ENCODE measurements at places on chromosomes 7 and 10.

- no peak for DNase-seq
These were observed 198.2 kb downstream of the PPP1R9A start for GRCh38 chr7:95105627-95106026.

- DNase-seq: peak; percentile 67
These were observed 60.8 kb upstream of the NAMPT start for GRCh38 chr7:106345421-106346166.

GRCh38 chr7:16411391-16411790 is 9.9 kb downstream of the CRPPA start:
- no peak for DNase-seq

DNA sequence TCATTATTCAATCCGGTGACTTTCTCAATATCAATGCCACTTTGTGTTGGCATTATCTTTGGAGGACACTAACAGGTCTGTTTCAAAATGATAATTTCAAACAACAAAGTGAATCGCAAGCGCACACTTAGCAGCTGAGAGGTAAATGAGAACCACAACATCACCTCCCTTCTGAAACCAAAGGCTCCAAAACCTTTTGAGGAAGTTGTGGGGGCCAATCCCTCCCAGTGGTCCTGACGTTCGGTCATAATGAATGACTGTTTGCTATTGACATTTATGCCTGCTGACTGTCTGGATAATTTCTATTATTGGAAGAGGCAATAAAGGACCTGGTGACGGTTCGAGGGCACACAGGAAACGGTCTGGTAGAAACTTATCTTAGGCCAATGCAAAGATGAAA is 1.8 kb downstream of the ADARB2 start:
- DNase-seq: no peak
